Fibroblast of skin of left biceps (primary cell): ENCODE measurements at places on chromosomes 2 and 18.

- DNase-seq = no peak
These were observed 8.9 kb upstream of the KLHL29 start for GRCh38 chr2:23376075-23376474.

GRCh38 chr2:111900859-111901258 is 2.5 kb downstream of the MERTK start:
- DNase-seq = no peak

DNA sequence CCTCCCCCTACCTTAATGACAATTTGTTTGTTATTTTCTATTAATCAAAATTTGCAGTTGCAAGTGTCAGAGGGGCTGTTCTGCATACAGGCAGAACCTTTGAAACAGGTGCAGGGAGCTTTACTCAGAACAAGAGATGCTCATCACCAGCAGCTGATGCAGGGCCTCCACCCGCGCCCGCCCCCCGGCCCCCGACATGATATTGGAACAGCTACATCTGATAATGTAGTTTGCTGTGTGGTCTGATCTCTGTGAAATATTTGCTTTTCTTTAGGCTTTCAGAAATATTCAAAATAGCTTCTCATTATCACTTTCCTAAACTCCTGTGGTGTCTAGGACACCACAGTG is 130.0 kb downstream of the PRKCE start:
- no peak for DNase-seq

GRCh38 chr18:5093902-5094301 is 103.2 kb downstream of the AKAIN1 start:
- no peak for DNase-seq

DNA sequence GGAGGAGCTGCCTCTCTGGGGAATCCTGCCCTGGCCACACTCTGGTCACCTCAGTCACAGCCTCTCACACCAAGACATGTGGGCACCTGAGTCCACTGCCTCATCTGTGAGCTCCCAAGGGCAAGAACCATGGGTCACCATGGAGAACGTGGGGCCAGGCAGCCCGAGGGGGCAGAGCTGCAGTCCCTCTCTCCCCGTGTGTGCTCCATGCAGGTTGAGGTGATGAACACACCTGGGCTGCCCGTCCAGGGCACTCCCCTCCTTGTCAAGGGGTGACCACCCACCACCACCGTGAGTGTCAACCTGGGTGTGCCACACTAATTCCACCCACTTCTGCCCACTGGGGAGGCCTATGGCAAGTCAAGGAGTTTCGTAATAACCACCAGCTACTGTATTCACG is 159.6 kb upstream of the RAB6C start:
- DNase-seq = no peak

DNA sequence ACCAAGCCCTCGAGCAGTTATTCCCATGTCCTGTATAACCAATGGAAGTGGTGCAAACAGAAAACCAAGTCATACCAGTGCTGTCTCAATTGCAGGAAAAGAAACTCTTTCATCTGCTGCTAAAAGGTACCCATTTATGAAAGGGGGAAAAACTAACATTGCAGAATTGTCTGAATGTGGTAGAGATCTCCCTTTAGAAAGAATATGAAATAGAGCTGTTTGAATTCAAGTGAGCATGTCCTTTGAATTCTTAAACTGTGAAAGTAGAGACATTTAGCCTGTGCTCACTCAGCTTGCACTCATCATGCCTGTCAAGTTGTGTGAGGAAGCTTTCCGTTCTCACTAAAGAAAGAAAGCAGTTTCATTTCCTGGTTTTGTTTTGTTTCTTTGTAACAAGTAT is 87.4 kb downstream of the EML4 start:
- no peak for DNase-seq

DNA sequence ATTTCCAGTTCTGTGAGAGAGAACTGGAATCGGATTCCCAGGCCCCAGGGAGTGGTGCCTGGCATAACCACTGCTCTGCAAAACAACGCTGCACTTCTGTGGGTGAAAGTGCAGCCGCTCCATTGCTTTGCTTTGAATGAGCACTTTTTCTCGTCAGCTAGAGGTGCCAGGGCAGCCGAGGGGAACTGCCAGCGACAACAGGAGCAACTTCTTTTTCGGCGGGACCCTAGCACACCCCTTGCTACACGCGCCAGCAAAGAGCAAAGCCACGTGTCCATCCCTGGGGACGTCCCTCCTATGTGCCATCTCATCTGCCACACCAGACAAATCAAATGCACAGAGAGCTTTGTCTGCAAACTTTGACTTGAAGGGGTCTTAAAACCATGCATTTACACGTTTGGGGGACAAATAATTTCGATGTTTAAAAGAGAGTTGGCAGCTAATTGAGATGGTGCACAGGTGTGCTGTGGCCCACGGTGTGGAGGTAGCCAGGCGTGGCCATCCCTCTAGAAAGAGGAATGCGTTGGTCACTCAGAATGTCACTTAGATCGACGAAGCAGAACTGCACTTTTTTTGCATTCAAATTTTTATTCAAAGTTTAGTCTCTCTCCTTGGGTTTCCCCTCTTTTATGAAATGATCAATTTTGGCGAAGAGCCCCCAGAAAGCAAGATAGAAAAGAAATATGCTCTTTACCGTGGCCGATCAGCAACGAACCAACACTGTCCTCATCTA is 151.8 kb downstream of the MBP start:
- no peak for DNase-seq

GRCh38 chr18:65265761-65266160 is 485.1 kb upstream of the CDH7 start:
- DNase-seq = no peak
